Hepatic stellate cell (primary cell): ENCODE measurements at places on chromosomes 7 and 10.

DNA sequence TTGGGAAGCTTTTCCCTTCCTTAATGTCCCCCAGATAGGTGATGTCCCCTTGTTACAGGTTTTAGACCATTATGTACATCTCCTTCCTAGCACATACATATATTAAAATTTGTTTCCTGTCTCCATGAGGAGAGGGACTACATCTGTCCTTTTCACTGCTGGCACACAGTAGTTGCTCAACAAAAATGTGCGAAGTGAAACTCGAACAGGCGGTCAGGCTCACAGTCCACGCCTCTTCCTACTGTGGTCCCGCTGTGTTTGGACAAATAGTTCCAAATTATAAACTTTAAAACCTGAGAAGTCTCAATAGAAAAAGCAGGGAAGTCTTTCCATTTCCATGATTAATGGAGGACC is 1.2 kb upstream of the HHEX start:
- no peak for DNase-seq

GRCh38 chr10:73884017-73884416 is 9.7 kb upstream of the CAMK2G start:
- no peak for DNase-seq

- no peak for DNase-seq
These were observed 152.9 kb downstream of the ARID5B start for GRCh38 chr10:62054408-62054807.

- DNase-seq = no peak
These were observed 19.4 kb downstream of the C1GALT1 start for GRCh38 chr7:7201578-7202374.

DNA sequence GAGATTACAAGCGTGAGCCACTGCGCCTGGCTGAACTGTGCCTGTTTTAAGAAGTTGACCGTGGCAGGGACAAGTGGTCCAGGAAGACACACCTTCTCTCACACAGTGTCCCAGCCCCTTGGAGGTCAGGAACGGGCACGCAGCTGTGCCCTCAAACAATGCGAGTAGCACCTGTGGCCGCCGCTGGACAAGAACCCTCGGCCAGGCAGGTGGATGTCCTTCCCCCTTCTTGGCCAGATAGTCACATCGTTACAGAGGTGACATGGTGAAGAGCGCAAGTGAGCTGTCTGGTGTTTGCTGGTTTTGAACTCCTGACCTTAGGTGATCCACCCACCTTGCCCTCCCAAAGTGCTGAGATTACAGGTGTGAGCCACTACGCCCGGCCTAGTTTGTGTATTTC is 8.8 kb downstream of the ZFAND2A start:
- no peak for DNase-seq

GRCh38 chr7:78329001-78329655 is 530.6 kb downstream of the PHTF2 start:
- no peak for DNase-seq

DNA sequence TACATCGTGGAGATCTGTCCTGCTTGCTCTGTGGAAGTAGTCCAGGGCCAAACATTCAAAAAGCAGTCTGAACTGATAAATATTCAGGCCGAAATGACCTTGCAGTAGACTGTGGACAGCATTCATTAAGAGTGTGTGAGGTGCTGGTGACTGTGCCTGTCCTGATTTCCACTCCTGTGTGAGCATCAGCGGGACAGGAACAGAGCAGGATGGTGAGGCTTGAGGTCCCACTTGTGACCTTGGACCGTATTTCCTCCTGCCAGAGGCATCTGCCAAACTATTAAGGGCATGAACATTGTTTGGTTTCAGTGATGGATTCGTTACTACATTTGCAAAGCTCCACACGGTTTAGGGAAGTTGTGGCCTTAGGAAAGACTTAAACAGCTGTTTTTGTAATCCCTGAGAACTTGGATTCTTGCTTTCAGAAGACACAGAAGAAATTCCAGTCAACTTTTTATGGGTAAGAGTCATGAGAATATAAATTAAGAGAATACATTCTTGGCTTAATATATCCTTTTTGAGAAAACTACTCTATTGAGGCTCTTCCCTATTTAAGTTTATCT is 32.8 kb downstream of the CCNY start:
- no peak for DNase-seq

GRCh38 chr7:156524818-156525597 is 115.6 kb upstream of the RNF32 start:
- DNase-seq = no peak

- DNase-seq = no peak
These were observed 32.5 kb downstream of the COL1A2 start for GRCh38 chr7:94426980-94427875.

- no peak for DNase-seq
These were observed 60.8 kb downstream of the AOAH start for GRCh38 chr7:36663481-36663880.

DNA sequence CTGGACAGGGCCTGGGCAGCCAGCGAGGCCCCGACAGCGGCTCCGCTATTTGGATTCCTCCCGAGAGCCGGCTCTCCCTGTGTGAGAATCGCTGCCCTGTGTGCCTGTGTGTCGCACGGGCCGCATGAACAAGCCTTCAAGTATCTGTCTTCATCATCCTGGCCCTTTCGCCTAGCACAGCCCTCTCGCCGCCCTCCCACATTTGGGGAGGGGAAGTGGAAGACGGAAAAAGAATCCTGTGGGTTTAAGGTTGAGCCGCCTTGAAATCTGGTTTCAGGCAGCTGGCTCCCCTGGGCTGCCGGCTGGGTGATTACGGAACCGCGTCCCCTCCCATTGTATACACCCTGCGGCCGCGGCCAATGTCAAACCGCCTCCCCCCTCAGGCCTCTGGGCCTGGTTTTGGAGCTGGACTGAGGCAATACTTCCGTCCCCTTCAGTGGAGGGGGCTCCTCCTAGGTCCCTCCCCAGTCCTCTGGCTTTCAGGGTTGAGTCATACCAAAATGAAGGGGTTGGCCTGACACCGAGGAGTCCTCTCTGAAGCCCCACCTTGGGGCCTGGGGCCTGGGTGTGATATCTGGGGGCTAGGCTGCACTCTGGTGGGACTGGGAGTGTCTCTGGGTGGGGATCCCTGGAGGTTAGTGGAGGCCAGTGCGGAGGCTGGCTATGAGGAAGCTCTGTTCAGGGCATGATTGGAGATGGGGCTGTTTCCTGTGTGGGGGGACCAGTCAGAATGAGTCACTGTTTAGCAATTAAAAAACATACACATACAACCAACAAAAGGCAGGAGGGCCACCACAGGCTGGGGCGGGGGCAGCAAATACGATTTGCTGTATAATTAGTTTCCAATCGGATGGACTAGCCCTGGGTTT is 1.7 kb downstream of the TRIM8 start:
- DNase-seq = peak; percentile 92

- DNase-seq = no peak
These were observed 14.3 kb downstream of the ADAM12 start for GRCh38 chr10:126373972-126374371.

GRCh38 chr7:50565977-50566376 is 772 bp upstream of the DDC start:
- no peak for DNase-seq

DNA sequence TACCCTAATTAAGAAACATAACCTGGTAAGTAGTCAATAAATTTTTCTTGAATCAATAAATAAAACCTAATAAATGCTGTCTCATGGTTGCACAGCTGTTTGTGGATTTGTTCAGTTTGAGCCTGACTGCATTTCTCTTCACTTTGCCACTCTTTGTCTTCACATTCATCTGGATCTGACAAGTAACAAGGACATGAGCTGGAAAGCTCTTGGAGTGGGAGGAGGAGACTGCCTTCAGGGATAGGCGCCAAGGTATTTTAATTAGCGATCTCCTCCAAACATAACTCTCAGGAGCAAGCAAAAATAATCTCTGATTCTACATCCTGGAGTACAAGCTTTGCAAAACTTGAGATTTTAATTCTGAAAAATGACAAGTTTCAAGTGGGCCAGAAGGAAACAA is 251.0 kb downstream of the BMPER start:
- no peak for DNase-seq

GRCh38 chr7:75921479-75921878 is 6.5 kb downstream of the POR start:
- no peak for DNase-seq

- no peak for DNase-seq
These were observed 38.6 kb downstream of the SFTPD start for GRCh38 chr10:79910344-79910743.

DNA sequence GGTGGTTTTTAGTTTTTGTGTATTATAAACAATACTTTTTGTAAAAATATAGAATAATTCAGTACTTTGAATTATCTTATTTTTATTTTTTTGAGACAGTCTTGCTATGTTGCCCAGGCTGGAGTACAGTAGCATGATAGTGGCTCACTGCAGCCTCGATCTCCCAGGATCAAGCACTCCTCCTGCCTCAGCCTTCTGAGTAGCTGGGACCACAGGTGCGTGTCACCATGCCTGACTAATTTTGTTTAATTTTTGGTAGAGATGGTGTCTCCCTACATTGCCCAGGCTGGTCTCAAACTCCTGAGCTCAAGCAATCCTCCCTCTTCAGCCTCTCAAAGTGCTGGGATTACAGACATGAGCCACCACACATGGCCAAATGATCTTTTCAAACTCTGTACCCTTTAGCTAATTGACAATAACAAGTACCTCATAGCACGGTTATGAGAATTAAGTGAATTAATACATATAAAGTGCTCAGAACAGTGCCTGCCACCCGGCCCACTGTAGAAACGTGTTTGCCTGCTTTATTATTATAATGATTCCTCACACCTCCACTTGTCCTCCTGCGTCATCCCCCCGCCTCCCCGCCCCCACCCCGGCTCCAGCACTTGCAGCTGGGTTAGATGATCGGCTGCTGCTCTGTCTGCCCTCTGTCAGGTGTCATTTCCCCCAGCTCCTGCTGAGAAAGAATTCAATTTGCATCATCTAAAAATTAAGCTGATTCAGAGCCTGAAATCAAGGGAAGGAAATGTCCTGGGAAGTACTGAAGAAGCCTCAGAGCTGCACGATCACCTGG is 53.6 kb upstream of the NRF1 start:
- no peak for DNase-seq

GRCh38 chr7:89029864-89030263 is 234.3 kb upstream of the TEX47 start:
- no peak for DNase-seq

- DNase-seq = peak; percentile 60
These were observed 666 bp upstream of the MAP3K8 start for GRCh38 chr10:30433306-30433729.

GRCh38 chr7:83119026-83119382 is 43.7 kb downstream of the PCLO start:
- no peak for DNase-seq

- no peak for DNase-seq
These were observed 385.0 kb downstream of the KCNMA1 start for GRCh38 chr10:77252380-77253146.

DNA sequence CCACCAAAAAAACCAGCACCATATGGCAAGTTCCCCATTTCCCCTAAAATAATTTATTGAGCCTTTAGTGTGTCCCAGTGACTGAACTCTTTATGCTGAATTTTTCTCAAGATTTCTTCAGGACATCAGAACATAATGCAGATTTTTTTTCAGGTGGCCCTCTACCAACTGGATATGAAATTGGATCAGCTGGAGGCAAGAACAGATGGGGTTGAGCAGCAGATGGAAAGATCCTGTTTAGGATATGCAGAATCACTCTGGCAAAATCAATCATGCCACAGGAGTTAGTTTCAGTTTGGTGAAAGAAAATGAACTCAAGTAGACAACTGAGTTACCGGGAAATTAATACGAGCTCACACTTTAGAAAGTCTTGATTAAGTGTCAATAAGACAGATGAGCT is 761.5 kb upstream of the C7orf33 start:
- no peak for DNase-seq

- no peak for DNase-seq
These were observed 56.5 kb upstream of the EFCAB10 start for GRCh38 chr7:105637755-105638154.

- no peak for DNase-seq
These were observed 3.4 kb upstream of the GLI3 start for GRCh38 chr7:42240416-42240815.
